CD4-positive, alpha-beta memory T cell (primary cell): ENCODE measurements at places on chromosomes 7 and 10. TPM values are rescaled to one million over a fixed set of nuclear protein-coding genes. Genes with fewer than 3 reads are reported as not detected.

The NPFFR1 gene
- not detected for polyA plus RNA-seq

DNA sequence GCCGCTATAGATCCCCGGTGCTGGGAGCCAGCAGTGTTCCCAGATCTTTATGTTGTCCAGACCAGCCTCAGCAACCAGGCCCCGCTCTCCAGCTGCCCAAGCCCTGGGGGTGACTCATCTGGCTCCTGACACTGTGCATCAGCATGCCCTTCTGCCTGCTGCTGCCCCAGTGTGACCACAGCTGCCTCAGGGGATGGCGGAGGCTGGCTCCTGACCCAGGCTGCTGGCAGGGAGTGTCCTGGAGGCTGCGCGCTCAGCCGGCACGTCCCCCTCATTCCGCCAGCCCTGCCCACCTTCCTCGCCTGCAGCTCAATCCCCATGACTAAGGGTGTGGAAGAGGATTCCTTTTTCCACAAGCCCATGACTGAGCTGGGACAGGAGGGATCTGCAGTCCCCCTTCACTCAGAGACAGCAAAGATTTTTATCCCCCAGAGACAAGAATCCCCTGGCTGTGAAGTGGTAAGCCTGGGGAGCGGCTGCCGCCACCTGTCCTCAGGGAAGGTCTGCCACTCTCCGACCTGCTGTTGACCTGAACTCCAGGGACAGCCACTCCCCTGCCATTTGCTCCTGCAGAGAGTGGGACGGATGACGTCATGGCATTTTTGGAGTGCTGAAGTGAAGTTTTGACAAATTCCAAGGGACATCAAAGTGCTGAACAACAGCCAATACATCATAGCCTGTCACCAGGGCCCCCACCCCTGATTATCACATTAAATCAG lies 182.8 kb upstream of the BMPER start:
- H3K4me3 ChIP-seq = no peak overlapping the region
- H3K4me1 ChIP-seq = no peaks in the 10 kb centered on the region
- no peaks in the 10 kb centered on the region for H3K36me3 ChIP-seq
- DNase-seq = no peak
- H3K27ac ChIP-seq = no peak overlapping the region

DNA sequence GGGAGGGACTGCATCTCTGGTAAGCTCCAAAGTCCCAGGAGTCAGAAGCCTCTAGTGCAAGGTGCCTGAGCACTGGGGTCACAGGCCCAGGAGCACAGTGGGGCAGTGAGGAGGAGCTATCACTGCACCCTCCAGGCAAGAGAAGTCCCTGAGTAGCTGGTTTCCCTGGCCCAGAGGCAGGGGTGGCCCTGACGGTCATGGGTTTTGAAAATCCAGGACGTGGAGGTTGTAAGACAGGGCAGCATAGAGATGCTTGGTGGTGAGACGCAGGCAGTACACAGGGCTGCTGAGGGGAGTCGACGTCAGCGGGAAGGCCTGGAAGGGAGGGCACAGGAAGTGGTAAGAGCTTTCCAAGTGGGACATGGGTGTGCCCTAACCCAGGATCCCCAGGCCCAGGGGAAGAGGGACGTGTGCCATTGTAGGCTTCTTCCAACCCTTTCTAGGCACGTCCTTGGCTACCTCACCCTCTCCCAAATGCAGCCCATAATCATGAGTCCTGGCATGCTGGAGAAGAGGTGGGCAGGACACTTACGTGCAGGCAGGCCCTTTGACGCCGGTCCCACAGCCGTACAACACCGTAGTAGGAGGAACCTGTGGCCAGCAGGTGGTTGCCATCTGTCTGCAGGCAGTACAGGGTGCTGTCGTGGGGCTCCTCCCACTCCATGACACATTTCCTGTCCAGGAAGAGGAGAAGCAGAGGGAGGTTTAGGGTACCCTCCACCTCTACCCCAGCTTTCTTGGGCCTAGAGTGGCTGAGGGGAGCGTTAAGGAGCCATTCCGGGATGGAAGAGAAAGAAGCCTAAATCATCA lies 23.2 kb downstream of the DPCD start:
- peaks cover 43% of the 10 kb centered on the region for H3K36me3 ChIP-seq
- no peak for DNase-seq
- H3K4me3 ChIP-seq = no peak overlapping the region
- H3K27me3 ChIP-seq = no peaks in the 10 kb centered on the region
- H3K27ac ChIP-seq = no peak overlapping the region

- no peak overlapping the region for H3K27ac ChIP-seq
- H3K36me3 ChIP-seq = no peaks in the 10 kb centered on the region
- no peak for DNase-seq
- H3K27me3 ChIP-seq = no peaks in the 10 kb centered on the region
- no peak overlapping the region for H3K4me3 ChIP-seq
Observed at GRCh38 chr10:116947841-116948529, 57.0 kb downstream of the SHTN1 start.

DNA sequence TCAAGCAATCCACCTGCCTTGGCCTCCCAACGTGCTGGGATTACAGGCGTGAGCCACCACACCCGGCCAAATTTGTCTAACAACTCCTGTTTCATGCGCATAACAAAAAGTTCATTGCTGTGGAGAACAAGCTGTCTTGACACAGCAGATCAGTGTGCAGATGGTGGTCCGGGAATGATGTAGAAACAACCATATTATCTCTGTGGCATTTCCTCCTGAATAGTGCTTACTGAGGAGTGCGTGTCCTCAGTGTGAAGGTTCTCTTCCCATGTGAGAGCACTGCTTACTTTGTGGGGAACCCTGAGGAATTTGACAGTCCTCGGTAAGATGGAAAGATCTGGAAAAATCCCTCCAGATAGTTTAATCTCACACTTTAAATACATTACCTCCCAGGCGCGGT lies 30.3 kb upstream of the ZNF438 start:
- H3K4me1 ChIP-seq = no peaks in the 10 kb centered on the region
- no peaks in the 10 kb centered on the region for H3K36me3 ChIP-seq
- no peak for DNase-seq
- no peak overlapping the region for H3K4me3 ChIP-seq
- H3K27me3 ChIP-seq = no peaks in the 10 kb centered on the region
